ENCODE measurements at places on chromosomes 5 and 9.

GRCh38 chr5:61811052-61811451 lies 479.0 kb downstream of the ZSWIM6 start:
- no peak for DNase-seq

DNA sequence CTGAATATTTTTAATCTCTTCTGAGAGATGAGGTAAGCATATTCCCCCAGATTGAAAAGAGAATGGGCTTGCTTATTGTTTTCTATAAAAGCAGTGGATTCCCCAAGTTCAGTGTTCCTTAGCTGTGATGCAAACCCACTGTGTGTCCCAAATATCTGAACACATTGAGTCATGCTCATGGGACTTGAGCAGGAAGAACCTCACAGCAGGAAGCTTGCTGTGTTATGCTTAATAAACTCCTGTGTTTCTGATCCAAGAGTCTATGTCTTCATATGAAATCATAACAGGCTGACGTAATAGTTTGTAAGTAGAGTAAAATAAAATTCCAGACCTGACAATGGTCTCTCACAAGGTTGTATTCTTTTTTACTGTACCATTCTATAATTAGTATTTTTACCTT lies 24.8 kb upstream of the LOX start:
- no peak for DNase-seq

DNA sequence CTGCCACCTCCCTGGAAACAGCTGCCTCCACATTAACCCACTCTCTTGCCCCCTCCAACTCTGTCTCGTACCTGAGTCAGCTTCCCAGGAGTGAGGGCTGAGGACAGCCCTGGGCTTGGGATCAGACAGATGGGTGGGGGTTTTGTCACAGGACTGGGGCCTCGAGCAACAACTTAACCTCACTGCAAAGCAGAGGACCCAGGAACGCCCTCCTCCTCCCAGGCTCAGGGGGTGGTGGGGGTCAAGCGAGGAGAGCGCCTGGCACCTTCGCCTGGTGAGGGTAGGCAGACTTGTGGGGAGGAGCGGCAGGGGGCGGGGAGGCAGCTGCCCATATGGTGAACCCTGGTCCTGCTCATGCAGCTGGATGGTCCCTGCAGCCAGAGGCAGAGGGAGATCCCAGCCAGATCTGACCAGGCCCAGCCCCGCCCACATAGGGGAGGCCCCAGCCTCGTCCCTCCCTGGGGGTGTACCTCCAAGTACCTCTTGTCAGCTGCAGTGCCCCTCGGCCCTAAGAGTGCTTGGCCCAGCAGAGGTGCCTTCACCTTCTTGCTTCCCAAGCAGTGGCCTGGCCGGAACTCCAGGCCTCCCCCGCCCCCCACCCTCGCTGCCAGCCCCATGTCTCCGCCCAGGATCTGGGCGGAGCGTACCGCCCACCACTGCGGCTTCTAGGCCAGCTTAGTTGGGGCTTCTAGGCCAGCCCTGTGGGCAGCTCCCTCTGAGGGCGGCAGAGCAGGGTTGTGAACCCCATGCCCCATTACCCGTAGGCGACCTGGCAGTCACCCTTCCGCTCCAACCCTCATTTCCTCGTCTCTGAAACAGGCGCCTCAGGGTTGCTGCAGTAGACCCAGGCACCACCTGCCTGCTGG lies at the start of gene SARDH:
SARDH (minus strand) TSS at position 579 of the 866 bp plus-strand sequence. CDS start 4,179 bp downstream, outside the sequence.
- peak; percentile 55 for DNase-seq

DNA sequence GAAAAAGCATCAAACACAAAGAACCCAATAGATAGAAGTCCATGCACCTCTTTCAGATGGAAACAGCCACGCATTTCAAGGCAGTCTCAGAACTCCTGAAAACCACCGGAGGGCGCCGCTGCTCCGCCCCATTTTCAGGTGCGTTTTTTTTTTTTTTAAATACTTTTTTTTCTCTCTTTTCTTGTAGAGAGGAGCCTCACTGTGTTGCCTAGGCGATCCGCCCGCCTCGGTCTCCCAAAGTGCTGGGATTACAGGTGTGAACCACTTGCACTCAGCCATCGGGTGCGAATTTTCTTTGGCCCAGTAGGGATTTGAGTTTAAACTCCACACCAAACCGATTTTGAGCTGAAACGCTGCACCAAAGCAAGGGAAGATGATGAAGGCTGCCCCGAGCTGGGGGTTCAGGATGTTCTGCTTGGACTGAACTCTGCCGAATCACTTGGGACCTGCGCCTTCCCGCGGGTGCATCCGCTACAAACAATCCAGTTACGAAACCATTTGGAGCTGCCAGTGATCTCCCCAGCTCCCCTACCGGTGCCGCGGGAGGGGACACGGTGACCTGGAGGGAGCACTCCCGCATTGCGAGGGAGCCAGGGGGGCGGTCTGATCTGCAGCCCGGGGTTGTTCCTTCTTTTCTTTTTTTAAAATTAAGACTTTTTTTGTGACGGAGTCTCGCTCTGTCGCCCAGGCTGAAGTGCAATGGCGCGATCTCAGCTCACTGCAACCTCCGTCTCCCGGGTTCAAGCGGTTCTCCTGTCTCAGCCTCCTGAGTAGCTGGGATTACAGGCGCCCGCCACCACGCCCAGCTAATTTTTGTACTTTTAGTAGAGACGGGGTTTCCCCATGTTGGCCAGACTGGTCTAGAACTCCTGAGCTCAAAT lies 1.4 kb downstream of the PTGR1 start:
- DNase-seq: peak; percentile 36

DNA sequence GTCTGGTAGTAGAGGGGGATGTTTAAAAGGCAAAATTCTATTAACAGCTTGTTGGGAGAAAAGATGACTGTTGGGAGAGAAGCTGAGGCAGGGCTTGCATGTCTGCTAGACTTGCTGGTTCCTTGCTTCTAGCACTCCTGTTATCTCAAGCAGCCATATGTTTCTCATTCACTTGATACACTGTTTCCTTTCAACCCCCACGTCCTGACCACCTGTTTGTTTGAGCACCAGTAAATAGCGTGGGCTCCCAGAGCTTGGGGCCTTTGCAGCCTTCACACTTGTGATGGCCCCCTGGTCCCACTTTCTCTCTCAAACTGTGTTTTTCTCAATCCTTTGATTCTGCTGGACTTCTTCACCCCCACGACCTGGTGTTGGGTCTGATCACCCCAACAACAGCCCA lies 111.7 kb upstream of the TMEM161B start:
- DNase-seq: no peak

DNA sequence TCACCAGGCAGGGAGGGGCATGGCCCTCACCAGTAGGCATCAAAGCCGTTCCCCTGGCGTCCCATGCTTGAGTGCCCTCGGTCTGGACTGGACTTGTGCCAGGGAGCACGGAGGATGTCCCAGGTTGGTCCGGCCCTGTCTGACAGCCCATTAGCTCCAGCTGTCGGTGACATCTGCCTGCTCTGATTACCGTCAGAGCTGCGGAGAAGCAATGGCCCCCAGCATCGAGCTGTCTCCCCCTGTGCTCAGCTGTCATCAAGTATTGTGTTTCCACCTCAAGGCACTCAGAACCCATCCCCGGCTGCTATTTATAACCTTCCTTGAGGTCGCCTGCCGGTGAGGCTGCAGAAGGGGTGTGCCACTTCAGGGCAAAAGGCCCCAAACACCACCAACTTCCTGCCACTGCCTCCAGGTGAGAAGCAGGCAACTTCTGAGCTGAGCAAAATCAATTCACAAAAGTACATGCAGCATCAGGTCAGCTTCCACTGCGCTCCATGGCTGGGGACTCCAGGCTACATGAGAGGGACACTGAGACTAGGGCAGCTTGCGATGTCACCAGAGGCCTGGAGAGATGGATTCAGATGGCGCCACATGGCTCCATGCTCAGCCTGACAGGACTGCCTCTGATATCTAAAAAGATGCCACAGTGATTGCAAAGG lies 142.7 kb downstream of the C5orf15 start:
- no peak for DNase-seq

- DNase-seq: no peak
These were observed 90.8 kb downstream of the HACD4 start for GRCh38 chr9:20940447-20941173.

GRCh38 chr5:107671742-107672210 lies 1.0 kb upstream of the EFNA5 start:
- DNase-seq: no peak

DNA sequence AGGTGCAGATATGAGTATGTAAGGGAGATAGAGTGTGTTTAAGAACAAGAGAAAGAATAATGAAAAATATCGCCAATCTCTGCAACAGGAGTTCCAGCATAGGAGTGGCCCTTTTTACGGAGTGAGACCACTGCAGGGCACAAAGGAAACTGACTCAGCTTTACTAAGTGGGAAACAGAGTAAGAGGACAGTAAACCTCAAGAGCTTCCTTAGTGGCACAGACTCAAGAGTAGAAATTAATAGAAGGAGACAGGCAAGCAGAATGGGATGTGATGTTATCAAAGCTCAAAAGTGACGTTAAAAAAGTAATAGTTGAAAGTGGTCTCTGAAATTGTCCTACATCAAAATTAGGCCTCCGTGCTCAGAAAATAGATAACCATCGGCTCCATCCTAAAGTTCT lies 2.1 kb upstream of the SH3RF2 start:
- no peak for DNase-seq

- DNase-seq: no peak
These were observed 1.9 kb upstream of the MTMR12 start for GRCh38 chr5:32314658-32315057.

- no peak for DNase-seq
These were observed 80.2 kb downstream of the PIK3R1 start for GRCh38 chr5:68295772-68296171.

DNA sequence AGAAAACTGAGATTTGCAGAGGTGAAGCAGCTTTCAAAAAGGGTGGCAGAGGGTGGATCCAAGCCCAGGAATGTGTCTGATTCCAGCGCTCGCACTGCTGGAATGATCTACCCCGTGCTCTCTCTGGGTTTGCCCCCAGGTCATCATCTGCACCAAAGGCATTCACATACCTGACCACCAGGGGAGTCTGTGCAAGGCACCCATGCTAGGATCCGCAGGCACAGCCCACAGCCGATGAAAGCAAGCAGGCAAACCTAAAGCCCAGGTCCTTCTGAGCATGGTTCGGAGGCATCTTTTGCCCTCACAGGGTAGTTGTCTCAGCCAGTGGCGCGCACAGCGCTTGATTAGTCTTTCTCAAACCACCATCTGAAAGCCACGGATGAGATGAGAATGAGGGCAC lies 56.6 kb downstream of the TEK start:
- DNase-seq: no peak

DNA sequence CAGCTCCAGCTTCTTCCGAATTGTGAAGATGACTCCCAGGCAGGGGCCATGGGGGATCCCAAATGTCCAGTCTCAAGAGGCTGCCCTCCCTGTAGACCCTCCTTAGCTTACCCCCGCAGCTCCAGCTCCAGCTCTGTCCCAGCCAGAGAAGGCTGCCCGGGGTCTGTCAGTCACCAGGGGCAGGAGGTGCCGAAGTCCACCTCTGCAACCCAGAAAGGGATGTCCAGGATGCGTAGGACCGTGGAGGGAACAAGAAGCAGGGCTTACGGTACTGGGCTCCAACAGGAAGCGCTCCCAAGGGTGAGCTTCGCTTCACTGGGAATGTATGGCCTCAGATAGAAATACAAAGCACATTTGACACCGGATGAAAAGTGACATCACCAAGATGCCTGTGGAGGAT lies 6.0 kb downstream of the IPPK start:
- DNase-seq: no peak

DNA sequence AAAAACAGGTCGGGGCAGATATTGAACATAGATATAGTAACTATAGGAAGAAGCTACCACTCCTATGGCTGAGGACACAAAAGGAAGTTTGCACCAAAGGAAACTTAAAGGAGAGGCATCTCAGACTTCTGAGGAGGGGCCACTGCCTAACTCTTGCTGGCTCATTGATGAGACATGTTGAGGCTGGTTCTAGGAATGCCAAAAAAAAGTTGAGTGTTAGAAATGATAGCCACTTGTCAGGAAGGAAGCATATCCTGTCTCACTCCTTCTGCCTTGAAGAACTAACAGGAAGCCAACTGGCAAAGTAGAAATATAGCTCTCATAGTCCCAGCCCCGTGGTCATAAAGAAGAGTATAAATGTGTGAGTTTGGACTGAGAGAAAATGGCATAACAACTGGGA lies 23.3 kb upstream of the STOM start:
- no peak for DNase-seq

- DNase-seq: no peak
These were observed 9.3 kb downstream of the PTGER4 start for GRCh38 chr5:40688996-40689395.

DNA sequence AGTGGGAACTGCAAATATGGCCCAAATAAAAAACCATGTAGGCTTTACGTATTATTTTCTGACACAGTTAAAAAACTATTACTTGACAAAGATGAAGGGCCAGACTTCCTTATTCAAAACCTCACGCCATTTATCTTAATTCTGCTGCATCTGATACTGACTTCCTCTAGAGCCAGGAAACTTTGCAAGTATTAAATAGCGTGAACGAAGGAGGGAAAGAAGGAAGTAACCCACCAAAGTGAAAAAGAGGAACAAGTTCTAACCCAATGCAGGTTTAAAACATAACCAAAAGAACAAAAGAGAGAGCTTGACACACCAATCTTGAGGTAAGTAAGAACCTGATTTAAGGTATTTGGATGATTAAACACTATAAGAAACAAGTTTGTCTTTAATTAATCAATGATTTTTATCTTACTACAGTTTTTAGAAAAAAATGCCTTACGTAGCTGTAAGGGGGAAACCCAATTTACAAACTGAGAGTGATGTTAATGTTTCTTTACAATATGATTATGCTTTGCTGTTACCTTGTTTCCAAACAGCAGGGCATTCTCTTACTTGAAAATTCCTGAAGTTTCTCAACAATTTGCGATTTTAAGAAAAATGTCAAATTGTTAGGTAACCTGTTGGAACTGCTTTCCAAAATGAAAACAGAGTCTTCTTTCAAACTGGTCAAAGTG lies at the start of gene GAPT:
GAPT (plus strand) TSS at position 220 of the 677 bp plus-strand sequence. CDS start 3,102 bp downstream, outside the sequence.
- DNase-seq: no peak

GRCh38 chr5:74149395-74149794 lies 491.1 kb downstream of the ENC1 start:
- peak; percentile 30 for DNase-seq

DNA sequence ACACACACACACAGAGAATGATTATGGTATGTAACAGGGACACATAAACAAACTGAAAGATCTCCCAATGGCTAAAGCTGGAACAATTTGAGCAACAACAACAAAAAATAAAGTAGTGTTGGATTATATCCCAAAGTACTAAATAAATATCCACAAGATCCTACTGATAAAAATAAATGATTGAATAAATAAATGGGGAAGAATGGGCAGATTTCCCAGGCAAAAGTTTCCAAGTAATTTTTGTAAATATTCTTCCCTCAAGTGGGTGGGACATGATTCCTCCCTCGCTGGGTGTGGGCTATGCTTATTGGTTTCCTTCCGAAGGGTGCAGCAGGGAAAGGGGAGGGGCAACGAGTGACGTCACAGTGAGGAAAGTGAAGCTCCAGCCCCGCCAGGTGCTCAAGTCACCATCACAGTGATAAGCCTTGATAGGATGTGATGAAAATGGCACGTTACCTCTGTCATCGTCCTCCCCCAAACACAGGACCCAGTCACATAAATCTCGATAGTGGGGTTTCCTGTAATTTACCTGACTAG lies 295.3 kb downstream of the DRD1 start:
- no peak for DNase-seq

Measured in COR-L47 (cell line).